Erythroblast (primary cell): ENCODE measurements at places on chromosomes 6 and 20.

GRCh38 chr6:142937986-142938385 is 7.0 kb downstream of the HIVEP2 start:
- DNase-seq = no peak

GRCh38 chr6:49327571-49327970 is 135.5 kb downstream of the MMUT start:
- DNase-seq = no peak

GRCh38 chr6:17580518-17581048 is 19.5 kb upstream of the FAM8A1 start:
- DNase-seq = peak; percentile 36

DNA sequence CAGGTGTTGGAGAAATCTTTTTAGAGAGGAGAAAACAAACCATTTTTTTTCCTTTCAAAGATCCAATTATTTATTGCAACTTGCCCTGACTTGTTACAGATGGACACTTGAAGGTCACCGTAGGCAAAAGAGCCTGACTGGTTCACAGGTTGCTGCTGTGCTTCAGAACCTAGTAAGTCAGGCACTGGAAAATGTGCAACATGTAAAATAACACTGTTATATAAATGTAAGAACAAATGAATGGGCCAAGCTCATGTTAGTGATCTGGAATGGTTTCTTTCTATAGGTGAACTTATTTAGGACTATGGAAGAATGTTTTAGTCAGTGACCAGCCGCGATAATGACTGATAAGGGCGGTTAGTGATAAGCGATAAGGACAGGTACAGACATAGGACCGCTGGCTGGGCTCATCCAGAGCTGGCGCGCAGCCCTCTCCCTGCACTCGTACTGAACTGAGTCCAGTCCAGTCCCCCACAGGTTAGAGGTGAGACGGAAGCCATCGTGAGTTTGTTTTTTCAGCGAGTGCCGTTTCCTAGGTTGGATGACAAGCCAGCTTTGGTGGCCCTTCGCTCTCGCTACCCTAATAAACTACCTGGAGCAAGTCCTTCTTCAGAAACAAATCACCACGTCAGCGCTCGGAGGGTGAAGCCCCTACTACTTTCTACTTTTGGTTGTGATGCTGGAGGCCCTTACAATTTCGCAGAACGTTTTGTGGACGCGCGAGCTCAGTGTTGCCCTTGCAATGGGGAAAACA is 94.4 kb upstream of the PRDM1 start:
- DNase-seq = peak; percentile 49

DNA sequence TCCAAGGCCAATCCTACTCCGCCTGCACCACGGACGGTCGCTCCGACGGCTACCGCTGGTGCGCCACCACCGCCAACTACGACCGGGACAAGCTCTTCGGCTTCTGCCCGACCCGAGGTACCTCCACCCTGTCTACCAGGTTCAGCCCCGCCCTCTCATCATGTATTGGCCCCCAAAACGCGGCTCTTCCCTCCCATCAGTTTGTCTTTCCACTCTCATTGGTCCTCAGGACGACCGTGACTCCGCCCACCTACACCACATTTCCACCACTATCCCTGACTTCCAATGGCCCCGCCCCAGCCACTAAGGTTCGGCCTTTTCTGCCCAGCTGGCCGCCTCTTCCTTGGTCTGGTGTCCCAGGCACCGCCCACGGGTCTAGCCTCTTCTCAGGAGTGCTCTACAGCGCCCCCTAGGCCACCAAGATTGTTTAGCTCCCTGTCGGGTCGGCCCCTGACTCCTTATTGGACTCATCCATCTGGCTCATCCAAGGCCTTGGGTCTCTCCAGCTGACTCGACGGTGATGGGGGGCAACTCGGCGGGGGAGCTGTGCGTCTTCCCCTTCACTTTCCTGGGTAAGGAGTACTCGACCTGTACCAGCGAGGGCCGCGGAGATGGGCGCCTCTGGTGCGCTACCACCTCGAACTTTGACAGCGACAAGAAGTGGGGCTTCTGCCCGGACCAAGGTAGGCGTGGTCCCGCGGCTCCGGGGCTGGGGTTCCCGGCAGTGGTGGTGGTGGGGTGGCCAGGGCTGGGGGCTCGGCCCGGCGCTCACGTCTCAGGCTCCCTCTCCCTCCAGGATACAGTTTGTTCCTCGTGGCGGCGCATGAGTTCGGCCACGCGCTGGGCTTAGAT is 3.1 kb downstream of the MMP9 start:
- DNase-seq = peak; percentile 74

- peak; percentile 53 for DNase-seq
Observed at GRCh38 chr20:63186528-63187316, 29.2 kb downstream of the YTHDF1 start.

DNA sequence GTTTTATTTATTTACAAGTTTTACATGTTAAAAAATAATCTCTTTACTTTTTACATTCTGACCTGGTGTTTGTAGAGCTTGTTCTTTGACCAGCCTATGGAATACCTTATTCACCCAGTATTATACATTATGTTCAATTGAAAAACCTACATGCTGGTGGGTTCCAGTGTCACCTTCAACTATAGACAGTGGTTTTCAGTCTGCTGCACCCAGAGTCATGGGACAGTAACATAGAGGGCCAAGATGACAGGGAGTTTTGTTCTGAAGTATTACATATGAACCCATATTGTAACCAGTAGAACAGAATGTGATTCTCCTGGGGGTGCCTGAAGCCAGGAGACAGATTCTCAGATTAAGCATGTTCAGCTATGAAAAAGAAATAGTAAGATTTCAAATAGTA is 139.5 kb upstream of the SCGN start:
- no peak for DNase-seq

DNA sequence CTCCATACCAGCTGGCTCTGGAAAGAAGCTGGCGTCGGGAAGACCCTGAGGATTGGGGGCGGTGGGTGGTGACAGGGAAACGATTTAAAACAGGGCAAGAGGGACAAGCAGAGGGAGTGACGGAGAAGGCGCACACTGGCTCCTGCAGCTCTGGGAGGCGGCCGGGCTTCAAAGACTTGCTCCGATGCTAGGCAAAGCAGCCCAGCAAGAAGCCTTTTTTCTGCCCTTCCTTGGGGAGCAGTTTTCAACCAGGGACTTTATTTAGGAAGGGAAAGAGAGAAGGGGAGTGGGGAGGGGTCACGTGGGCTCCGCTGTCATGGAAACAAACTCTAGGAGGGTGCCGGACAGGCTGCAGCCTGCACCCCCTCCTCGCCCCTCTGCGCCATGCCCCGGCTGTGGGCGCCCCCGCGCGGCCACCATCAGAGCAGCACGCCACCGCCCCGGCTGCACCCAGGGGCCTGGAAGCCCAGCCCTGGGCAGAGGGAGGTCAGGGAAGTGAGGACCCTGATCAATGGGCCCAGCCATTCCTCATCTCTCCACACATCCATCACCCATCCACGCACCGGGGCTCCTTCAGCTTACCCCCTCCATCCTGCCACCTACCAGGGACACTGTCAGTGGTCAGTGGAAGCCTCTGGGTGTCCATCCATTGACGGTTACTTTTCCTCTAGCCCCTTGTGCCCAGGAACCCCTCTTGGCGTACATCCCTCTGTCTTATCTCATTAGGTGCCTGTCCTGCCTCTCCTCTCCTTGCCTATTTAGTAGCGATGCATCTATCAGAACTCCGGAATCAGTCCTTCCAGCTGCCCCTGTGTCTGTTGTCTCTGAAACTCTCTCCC is 66.6 kb upstream of the CCDC167 start:
- peak; percentile 63 for DNase-seq

DNA sequence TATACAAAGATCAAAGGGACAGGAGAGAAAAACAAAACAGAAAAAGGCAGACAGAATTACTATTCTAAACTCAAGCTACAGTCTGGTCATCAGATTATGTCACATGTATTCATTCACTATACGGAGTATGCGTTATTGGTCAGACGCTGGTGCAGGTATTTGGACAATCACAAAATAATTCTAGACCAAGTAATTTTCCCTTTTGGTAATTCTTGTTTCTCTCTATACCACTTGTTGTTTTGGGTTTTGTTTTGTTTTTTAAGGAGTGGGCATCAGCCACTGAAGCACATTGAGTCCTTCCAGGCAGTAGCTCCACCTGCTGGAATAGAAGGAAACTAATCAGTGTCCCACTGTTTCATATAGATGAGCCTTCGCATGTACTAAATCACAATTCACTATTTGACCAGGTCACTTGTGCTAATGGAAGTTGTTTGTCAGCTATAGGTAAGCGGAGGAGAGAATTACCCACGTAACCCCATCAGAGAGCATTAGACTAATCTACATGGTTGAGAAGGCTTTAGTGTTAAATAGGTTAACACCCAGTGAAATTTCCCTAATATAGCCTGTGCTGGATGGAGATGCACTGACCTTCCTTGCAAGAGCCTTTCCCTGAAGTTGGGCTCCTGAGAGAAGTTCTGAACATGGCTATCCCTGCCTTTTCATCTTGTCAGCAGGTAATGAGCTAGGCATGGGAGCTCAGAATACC is 77.9 kb downstream of the TNFAIP3 start:
- DNase-seq = peak; percentile 29

DNA sequence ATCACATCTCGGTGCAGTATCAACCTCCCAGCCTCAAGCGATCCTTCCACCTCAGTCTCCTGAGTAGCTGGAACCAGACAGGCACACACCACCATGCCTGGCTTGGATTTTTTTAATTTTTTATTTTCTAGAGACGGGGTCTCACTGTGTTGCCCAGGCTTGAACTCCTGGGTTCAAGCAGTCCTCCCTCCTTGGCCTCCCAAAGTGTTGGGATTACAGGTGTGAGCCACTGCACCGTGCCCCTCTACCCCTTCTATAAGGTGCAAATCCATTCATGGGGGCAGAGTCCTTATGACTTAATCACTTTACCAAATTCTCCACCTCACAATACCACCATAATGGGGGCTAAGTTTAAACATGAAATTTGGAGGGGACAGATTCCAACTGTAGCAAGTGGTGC is 37.7 kb downstream of the TMEM181 start:
- DNase-seq = no peak

GRCh38 chr20:46929902-46930301 is 35.3 kb downstream of the EYA2 start:
- no peak for DNase-seq

DNA sequence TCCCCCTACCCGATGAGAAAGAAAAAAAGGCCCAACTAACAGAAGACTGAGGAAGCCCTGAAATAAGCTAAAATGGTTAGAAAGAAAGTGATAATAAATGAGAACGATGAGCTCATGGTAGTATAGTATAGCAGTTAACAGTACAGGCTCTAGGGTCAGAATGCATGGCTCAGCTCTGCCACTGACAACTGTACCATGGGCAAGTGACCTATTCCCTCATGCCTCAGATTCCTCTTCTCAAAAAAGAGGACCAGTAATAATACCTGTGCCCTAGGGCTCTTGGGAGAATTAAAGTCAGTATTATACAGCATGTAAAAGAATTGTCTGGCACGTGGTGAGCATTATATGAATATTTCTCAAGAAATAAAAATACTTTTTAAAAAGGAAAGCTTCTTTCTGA is 19.8 kb downstream of the TRERF1 start:
- DNase-seq = no peak

GRCh38 chr20:34069341-34070078 is 42.5 kb downstream of the EIF2S2 start:
- peak; percentile 89 for DNase-seq

- no peak for DNase-seq
Observed at GRCh38 chr20:20366876-20367574, 879 bp upstream of the INSM1 start.

DNA sequence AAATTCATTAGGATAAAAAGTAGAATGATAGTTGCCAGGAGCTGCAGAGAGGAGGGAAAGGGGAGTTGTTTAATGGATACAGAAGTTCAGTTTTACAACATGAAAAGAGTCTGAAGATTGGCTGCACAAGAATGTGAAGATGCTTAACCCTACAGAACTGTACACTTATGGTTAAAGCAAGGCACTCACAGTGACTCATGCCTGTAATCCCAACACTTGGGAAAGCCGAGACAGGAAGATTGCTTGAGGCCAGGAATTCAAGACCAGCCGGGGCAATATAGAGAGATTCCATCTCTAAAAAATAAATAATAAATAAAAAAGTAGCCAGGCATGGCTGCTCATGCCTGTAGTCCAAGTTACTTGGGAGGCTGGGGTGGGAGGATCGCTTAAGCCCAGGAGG is 174.0 kb downstream of the TASP1 start:
- no peak for DNase-seq

DNA sequence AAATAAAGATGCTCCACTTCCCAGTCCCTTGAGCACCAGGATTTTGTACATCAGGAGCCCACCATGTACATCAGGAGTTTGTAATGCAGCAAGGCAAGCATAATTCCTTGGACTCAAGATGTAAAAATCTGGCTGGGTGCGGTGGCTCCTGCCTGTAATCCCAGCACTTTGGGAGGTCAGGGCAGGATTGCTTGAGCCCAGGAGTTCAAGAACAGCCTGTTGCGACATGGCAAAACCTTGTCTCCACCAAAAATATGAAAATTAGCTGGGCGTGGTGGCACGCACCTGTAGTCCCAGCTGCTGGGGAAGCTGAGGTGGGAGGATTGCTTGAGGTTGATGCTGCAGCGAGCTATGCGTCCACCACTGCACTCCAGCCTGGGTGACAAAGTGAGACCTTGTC is 16.1 kb upstream of the MAP1LC3A start:
- DNase-seq = no peak

- no peak for DNase-seq
Observed at GRCh38 chr6:117440706-117441525, 15.2 kb upstream of the ROS1 start.

GRCh38 chr6:130111031-130111430 is 92.7 kb downstream of the L3MBTL3 start:
- DNase-seq = no peak

GRCh38 chr6:921400-921799 is 228.5 kb upstream of the EXOC2 start:
- DNase-seq = no peak

- DNase-seq = no peak
Observed at GRCh38 chr20:37365760-37366638, 20.1 kb downstream of the SRC start.

DNA sequence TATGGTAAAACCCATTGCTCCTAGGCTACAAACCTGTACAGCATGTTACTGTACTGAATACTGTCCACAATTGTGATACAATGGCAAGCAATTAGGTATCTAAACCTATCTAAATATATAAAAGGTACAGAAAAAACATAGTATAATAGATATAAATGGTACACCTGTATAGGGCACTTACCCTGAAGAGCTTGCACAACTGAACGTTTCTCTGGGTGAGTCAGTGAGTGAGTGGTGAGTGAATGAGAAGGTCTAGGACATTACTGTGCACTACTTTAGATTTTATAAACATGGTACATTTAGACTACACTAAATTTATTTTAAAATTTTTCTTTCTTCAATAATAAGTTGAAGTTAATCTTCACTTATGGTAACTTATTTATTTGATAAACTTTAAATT is 119.9 kb upstream of the CEP85L start:
- DNase-seq = no peak

DNA sequence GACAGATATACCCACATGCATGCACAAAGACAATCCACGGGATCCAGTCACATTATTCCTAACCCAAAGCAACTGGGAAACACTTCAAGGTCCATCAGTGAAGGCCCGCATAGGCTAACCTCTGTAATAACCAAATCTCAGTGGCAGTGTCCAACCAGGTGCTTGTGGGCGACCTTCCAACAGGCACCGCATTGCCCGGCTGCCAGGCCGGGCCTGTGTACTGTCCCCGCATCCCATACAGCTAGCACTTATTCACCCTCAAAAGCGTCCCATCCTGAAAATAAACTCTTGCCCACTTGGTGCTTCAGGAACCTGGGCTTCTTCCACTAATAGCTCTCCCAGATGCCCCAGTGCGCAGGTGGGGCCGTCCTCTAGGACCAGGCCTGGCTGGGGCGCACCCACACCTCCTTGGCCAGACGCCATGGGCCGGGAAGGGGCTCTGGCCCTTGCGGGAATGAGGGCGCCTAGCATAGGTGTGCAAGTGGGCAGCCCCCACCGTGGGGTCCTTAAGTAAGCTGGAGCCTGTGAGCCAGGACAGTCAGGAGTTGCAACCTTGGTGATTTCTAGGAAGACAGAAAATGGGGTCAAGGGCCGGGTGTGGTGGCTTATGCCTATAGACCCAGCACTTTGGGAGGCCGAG is 1.1 kb upstream of the ENTPD6 start:
- DNase-seq = no peak
